ENCODE measurements at places on chromosomes 3 and 15.

GRCh38 chr3:128775906-128776542 lies 50.0 kb downstream of the RAB7A start:
- DNase-seq: no peak

GRCh38 chr15:57551715-57552677 lies 39.7 kb upstream of the MYZAP start:
- no peak for DNase-seq

- DNase-seq: no peak
Observed at GRCh38 chr3:38028621-38029361, 651 bp downstream of the PLCD1 start.

DNA sequence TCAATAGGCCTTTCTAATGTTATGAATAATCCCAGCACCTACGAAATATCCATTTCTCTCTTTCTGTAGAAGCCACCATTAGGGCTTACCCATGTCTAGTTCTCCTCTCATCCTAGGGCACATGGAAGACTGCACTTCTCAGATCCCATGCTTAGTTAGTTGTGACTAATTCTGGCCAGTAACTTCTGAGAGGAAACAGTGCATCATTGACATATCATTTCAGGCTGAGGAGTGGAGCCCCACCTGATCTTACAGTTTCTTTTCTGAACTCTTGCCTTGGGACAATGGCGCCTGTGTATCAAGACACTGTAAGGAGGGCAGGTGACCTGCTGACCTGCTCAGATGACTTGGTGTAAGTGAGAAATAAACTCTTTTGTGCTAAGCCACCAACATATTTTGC lies 39.4 kb upstream of the TBL1XR1 start:
- no peak for DNase-seq

GRCh38 chr3:14640157-14640562 lies 11.4 kb upstream of the CCDC174 start:
- DNase-seq: no peak
